Activated T-cell treated with anti-CD3 and anti-CD28 coated beads, Interleukin-2, amount 50 U/mL, for 72 hours (primary cell): ENCODE measurements at places on chromosomes 1 and 21.

DNA sequence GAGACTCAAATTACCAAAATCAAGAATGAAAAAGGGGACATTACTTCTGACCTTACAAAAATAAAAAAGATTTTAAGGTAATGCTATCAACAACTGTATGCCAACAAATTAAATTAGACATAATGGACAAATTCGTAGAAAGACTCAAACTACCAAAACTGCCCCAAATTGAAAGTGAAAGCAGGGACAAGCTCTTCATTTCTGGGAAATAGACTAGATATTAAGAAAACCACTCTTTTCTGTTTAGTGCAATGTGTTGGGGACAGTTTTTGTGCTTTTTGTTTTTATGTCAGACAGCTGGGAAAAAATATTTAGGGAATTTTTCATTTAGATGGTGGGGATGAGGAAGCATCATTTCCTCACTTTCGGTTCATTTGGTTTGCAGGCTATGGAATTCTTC is 4.9 kb upstream of the GBP1 start:
- DNase-seq = no peak

- DNase-seq = no peak
Observed at GRCh38 chr1:10777749-10778574, 18.5 kb downstream of the CASZ1 start.

DNA sequence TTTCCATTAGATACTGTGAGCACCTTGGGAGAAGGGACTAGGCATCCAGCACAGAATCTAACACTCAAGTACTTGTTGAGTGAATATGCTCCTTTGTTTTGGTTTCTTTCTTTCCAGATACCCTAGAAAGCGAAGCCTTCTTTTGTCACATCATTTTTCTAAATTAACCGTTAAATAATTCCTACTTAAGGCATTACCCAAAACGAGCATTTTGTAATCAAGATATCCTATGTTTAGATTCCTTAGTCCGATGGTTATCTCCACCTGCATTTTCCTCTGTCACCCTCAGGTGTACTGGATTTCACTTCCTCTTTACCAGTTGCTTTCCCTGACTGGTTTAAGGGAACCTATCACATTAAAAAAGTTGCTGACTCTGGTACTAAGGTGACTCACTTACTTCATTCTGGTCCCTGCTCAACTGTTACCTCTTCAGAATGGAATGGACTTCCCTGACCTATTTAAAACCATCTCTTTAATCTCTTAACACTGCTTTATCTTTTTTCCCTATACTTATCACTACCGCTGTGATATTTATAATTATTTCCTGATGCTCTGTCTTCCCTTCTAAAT is 3.2 kb downstream of the B3GALNT2 start:
- DNase-seq = no peak

- no peak for DNase-seq
Observed at GRCh38 chr21:42733874-42734273, 80.5 kb downstream of the PDE9A start.

DNA sequence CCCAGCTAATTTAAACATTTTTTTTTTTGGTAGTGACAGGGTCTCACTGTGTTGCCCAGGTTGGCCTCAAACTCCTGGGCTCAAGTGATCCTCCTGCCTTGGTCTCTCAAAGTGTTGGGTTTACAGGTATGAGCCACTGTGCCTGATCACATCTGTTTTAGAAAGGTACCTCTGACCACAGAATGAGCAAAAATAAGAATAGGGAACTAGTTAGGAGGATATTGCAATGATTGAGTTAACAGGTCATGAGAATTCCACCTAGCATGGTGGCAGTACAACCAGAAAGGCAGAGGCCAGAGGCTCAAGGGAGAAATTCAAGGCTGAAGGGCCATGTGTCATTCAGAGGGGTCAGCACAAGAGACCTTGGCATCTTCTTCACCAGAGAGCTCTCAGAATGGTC is 49.6 kb downstream of the ELAPOR1 start:
- DNase-seq = no peak

GRCh38 chr1:212727386-212728181 is 27.9 kb upstream of the BATF3 start:
- DNase-seq = peak; percentile 46

DNA sequence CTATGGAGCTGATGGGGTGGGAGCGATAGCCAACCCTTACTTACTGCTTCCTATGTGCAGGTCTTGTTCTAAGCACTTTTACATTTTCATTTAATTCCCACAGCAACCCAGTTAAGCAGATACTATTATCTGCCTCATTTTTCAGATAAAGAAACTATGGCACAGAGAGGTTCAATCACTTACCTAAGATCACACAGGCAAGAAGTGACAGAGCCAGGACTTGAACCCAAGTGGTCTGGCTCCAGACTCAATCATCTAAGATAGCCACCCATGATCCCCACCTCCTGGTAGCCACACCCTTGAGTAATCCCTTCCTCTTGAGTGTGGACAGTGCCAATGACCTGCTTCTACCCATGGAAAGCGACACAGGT is 23.2 kb upstream of the IFNAR1 start:
- DNase-seq = no peak

DNA sequence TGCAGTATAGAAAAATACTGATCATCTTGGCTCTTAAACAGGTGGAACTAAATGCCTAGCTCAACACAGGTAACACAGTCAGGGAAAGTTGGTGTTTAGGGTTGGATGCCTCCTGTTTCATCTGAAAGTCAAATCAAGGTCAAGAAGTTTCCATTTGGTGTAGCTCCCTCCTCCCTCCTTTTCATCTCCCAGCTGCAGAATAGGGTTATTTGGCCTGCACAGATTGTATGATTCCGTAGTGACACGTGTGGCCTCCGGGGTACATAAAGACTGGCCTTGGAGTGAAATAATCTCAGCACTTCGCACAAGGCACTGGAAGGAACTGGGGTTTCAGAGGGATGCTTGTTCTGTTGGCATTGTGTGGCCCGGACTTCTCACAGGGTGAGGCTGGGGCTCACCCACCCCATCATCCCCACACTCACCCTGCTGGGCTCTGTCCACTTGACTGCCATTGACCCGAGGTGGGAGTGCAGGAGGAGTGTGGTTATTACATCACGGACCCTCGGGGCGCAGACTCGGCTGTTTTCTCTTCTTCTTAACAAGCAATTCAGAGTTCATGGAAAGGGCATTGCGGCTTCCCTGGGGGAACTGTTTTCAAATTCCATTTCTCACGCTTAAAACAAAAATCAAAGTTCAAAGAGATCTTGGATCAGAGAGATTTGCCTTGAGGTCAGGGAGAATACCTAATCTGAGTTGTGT is 18.4 kb downstream of the IGSF5 start:
- DNase-seq = no peak

DNA sequence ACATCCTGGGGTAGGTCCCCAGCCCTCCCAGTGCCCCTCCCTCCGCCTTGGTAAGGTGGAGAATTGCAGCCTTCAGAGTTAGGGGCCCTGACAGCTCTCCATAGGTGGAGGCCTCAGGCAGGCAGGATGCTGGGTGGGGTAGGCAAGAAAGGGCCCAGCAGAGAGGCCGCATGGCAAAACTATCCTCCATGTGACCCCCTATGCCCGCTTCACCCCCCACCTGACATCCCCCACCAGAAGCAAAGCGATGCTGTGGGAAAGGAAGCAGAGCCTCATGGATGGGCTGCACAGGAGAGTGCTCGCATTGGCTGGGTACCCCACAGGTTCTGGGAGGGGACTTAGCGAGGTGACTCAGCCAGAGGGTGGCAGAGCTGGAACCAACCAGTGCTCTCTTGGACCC is 1.6 kb downstream of the S100A9 start:
- no peak for DNase-seq

DNA sequence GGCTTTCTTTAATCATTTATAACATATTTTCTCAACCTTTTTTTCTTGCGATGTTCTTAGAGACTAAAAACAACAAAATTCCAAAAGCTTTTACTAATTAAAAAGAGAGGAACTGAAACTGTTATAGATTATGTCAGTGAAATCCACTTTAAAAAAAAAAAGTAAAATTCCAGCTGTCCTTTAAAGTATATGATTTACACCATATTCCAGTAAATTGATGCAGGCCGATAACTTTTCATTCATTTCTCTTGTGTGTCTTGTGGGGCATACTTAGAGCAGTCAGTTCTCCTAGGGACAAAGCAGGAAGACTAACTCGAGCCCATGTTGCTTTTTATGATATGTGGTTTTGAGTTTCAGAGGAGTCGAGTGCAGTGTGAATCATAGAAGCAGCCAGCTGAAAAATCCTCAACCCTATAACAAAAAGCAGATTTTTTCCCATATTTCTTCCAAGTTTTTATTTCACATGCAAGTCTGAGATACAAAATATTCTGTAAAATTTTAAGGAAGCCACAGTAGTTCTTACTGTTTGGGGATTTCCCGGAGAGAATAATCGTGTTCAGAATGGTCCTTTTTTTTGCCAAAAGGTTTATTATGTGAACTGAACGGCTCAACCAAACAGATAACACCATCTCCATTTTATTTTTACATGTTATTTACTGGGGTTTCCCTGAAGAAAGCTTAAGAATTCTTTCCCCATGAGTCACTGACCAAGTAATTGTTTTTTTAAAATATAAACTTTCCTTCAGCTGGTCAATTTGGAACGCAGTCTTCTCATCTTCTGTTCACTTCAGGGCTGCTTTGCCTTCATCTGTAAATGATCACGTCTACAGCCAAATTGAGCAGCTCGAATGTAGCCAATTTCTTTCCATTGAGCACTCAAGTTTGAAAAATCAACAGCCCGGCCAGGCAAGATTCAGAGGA is 77.0 kb upstream of the C1orf105 start:
- no peak for DNase-seq

- no peak for DNase-seq
Observed at GRCh38 chr1:1318131-1318652, 6.3 kb downstream of the INTS11 start.

GRCh38 chr1:202144402-202145067 is at the start of gene ARL8A:
TSS of gene ARL8A (minus strand) at chr1:202144737. CDS start at chr1:202144572, 165 bp downstream.
- peak; percentile 84 for DNase-seq

DNA sequence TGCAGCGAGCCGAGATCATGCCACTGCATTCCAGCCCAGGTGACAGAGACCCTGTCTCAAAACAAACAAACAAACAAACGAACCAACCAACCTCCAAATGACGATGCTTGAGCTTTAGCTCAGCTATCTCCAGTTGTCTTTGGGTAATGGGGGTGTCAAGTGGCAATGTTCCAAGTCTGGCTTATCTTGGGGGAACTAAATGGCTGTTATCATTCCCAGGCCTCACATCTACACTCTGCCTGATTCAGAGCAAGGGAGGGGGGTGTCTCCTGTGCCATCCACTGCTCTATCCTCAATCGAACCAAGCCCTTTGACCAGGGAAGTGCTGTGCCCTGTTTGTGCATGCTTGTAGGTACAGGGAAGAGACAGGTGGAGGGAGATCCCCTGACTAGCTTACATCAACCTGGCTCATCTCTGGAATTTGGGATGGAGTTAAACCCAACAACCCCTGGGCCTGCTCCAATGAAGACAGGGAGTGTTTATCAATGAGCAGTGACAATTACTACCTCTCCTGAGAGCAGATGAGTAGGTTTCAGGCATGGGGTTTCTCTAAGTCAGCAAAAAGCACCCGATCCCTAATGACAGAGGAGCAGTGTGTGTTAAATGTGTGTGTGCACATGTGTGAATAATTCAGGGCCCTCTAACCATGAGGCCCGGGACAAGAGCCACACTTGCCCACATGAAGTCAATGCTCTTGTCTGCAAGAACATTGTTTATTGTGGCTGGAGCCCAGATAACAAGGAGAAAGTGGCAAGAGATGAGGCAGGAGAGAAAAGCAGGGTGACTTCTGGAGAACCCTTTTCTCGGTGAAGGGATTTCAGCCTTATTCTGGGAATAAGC is 20.3 kb upstream of the IL6R start:
- DNase-seq = no peak

GRCh38 chr1:3468236-3469103 is 14.0 kb downstream of the ARHGEF16 start:
- no peak for DNase-seq

DNA sequence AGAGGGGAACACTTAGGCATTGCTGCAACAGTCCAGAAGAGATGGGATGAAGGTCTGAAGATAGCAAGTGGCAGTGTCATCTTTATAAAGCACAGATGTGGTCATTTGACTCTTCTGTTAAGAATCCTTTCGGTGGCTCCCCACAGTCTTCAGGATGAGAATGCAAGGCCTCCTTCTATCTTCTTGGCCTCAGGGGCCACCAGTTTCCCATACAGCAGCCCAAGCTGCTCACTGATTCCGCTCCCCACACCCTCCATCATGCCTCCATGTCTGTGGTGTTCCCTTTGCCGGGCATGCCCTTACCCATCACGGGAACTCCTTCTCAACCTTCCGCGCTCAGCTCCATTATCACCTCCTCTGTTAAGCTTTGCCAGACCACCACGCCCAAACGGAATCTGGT is 16.1 kb upstream of the MFSD2A start:
- no peak for DNase-seq

DNA sequence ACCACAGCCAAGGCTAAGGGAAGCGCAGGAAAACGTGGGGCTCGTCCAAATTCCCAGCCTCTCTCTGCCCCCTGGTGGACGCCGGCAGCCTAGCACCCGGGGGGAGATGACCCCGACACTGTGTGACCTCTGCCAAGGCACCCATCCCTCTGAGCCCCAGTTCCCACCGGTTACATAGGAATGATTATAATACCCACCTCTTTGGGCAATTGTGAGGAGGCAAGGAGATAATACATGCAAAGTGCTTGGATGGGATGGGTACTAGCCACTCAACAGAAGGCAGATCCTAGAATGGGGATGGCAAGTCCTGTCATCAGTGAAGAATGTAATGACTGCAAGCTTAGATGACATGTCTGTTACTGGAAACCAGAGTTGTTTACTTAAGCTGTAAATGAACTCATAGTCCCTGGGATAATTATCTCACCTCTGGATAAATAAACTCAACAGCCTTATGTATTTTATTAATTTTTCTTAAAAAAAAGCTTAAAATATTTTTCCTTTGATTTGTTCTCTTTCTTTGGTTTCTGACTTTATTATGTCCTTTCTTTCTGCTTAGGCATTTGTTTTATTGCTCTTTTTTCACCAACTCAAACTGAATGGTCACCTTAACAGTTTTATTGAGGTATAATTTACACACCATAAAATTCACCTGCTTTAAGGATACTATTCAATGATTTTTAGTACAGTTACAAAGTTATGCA is 11.3 kb upstream of the BMP8B start:
- peak; percentile 72 for DNase-seq

GRCh38 chr1:222073307-222073995 is 331.6 kb upstream of the DUSP10 start:
- no peak for DNase-seq

GRCh38 chr1:241217516-241217915 is 139.5 kb downstream of the RGS7 start:
- no peak for DNase-seq

DNA sequence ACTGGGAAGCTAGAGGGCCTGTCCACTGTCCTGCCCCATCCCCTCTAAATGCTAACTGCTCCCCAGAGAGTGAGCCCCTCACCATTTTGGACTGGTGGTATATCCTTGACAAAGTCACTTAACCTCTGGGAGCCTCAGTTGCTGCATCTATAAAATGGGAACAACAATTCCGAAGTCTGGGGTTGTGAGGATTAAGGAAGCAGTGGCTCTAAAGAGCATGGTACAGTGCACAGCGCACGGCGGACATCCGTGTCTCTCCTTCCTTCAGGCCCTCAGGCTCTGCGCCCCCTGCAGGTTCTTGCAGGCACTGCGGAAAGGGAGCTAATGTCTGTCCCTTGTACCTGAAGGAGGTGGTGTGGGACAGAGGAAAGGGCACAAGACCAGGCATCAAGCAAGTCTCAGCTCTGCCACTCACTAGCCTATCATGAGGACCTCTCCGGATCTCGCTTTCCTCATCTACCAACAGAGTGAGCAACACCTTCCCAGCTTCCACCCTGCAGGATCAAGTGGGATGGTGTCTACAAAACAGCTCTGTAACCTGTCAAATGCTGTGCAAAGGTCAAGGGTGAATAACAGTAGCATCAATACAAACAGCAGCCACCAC is 20.1 kb downstream of the ECE1 start:
- DNase-seq = peak; percentile 86
